ENCODE measurements at places on chromosomes 16 and 17. TPM values are rescaled to one million over a fixed set of nuclear protein-coding genes. Genes with fewer than 3 reads are reported as not detected.

FADS6 gene
- total RNA-seq, result not detected

ADAM11 gene
- 1.0 TPM for total RNA-seq

DNA sequence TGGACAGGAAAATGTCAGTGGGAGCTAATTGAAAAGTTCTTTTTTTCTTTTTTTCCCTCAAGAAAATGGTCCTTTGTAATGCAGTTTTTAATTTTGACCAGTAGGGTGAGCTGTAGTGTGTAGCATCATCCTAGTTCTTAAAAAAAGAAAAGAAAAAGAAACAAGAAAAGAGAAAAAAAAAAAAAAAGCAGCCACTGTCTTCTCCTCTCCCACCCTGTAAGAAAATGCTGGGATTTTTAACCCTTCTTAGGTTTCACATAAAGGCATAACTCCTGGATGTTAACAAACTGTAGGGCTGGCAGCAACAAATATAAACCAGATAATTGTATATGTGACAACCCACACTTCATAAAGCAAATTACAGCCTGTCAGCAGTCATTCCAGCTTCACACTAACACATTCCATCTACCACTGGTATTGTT, 78.1 kb downstream of the SKAP1 start:
- no peak for DNase-seq

DNA sequence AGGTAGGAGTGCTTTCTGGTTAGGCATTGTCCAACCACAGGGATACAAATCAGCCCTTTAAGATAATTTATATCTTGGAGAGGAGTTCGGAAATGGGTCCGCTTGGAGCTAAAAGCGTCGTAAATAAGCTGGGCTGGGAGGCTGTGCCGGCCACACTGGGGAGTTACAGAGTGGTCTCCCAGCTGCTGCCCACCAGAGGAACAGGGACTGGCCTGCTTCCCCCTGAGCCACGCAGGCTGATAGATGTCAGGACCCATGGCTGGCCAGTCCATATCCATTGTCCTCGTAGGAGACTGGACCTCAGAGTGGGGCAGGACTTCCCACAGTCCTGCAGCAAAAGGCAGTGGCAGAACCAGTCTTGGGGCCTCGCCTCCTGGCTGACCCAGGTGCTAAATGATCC, 12.6 kb upstream of the WSCD1 start:
- DNase-seq, result no peak

DNA sequence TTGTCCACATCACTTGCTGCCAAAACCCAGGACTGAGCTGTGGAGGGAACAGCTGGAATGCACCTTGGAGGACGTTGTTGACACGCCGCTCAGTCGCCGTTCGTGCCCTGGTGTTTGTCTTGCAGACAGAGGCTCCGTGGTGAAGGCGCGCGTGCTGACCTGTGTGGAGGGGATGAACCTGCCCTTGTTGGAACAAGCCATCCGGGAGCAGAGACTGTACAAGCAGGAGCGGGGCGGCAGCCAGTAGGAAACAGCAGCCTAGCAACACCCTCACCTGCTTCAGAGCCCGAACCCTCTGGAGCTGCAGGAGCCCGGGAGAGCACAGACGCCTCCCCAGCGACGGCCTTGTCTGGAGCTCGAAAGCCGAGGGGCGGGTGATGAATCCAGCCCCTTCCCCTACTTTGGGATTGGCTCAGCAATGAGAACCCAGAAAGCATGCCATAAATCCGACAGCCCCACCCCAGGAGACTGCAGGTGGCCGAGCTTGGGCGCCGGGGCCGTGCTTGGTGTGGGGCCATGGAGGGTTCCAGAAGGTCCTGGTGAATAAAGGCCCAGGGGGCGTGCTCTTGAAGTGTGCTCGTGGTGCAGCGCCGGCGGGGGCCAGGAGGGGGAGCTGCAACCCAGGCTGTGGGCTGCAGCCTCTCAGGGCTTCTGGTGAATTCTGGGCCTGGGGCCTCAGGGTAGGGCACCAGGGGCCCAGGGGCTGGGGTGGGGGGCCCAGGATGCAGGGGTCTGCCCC, 470 bp upstream of the CDK3 start:
- DNase-seq, result peak; percentile 86

DNA sequence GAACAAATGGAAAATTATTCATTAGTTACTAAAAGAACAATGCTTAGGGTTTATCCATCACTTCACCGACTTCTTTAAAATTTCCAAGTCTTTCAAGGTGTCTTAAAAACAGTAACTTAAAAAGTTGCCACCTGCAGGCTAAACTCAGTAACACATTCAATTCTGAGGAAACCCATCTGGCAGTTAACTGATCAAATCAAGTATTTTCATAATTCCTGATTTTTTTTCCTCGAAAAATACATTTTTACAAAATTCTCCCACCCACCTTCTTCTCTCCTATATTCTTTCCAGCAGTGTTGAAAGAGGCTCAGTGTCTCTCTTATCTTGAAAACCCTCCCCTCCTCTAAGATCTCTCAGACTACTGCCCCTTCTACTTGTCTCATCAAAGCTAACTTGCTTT, 29.9 kb downstream of the PARN start:
- DNase-seq, result no peak

BBS2 gene
- 66.0 TPM for total RNA-seq

DNA sequence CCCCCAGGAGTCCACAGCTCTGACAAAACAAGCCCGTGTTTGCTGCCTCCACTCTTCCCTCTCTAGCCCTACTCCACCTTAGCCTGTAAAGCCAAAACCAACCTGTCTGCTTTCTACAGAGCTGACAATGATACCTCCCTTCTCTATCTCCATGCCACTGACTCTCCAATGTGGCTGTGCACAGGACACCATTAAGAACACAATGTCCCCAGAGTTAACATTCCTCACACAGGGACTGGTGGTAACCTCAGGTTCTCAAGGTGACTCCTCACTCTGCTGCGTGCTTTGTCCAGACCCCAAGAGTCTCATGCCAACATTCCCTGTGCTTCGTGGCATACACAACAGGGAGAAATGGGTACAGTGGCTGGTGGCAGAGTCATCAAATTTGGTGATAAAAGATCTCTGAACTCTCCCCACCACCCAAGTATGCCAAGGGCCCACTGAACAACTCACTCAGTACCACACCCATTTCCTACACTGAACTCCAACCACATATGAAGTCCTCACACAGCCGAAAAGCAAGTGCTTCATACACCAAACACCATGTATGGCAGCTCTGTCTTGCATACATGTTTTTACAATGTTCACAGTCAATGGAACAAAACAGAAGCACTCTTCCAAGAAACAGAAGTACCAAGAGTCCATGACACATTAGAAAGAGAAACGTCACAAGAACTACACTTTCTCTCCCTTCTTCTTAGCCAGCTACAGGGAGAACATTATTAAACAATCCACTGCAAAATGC, 21.1 kb downstream of the CSNK2A2 start:
- no peak for DNase-seq

- DNase-seq, result no peak
Observed at GRCh38 chr17:38753071-38753506, 548 bp downstream of the PSMB3 start.

GRCh38 chr16:3022208-3022683, 1.5 kb downstream of the HCFC1R1 start:
- DNase-seq, result peak; percentile 96

MYH3 gene
- 3.2 TPM for total RNA-seq

DNA sequence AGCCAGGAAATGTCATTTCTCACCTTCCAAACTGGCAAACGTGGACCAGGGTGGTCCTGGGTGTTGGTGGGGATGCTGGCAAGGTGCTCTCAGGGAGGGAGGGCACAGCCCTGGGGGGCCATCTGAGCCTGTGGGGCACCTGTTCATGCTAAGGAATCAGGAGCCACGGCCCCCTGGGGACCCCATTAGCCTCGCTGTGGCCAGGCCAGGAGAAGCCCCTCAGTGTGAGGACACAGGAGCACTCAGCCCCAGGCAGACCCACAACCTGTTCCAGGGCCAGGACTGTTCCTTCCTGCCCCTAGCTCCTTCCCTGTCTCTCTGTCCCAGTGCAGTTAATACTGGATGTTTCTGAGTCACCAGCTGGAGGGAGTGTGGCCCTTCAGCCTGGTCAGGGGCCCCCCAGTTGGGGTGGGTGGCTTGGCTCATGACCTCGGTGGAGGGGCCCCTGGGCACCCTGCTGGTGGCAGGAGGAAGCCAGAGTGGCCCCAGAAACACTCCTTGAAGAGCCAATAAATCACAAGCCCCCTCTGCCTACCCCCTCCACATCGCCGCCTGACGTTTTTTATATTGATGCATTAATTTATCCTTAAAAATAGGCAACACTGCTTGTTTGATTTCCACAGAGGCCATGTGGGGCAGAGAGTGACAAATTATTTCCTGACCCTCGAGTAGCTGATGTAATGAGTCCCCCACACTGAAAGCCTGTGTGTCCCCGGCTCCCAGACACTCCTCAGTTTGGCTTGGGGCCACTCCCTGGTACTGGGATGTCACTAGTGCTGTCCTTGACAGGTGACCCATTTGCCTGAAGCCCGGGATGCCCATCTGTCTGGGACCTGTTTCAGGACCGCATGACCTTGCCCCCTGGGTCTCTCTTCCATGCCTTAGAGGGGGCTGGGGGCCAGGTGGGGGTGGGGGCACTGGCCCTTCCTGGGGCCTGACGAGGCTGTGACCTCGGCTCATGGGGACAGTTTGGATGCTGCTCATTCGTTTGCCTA, 22.3 kb downstream of the ACTG1 start:
- no peak for DNase-seq

SRCIN1 gene
- total RNA-seq, result not detected

GRCh38 chr17:32520104-32520701, 33.4 kb downstream of the CDK5R1 start:
- no peak for DNase-seq

DNA sequence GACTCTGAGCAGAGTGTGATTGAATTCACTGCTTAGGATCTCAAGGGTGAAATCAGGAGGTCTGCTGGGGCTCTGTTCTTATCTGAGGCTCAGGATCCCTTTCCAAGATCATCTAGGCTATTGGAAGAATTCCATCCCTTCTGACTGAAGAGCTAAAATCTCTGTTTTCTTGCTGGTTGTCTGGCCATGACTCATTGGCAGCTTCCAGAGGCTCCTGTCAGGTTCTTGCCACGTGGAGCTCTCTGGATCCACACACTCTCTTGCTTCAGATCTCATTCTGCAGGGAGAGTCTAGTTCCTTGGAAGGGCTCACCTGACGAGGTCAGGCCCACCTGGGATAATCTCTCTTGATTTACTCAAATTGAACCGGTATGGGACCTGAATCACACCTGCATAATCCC, 930.7 kb downstream of the CDH8 start:
- no peak for DNase-seq

CACNG4 gene
- total RNA-seq, result 5.6 TPM

- no peak for DNase-seq
Observed at GRCh38 chr17:16440901-16441629, 25.7 kb downstream of the TRPV2 start.

DNA sequence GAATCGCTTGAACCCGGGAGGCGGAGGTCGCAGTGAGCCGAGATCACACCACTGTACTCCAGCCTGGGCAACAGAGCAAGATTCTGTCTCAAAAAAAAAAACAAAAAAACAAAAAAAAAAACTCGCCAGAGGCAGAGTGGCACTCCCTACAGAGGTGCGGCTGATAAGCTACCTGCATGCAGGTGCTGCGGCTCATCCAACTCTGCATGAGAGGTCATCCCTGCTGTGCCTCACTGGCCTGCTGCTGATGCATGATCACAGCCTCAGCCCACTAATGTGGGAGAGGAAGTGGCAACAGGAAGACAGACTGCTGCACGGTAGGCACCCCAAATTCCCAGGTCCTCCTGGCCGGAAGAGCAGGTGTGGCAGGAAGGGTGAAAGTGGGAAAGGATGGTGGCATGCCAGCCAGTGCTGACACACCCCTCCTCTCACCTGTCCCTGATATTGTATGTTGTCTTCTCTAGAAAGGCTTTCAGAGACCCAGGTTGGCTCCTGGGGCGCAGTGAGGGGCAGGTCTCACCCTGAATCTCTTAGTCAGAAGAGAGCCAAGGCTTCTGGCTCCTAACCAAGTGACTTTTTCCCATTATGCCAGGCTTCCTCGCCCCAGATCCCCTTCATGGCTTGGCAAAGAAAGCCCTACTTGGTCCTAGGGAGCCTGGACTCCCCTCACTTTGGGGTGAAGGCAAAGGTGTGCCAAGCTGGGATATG, 11.8 kb downstream of the NXPH3 start:
- peak; percentile 40 for DNase-seq

GRCh38 chr17:72426948-72427760, 306.3 kb downstream of the SOX9 start:
- DNase-seq, result no peak

GRCh38 chr16:15506441-15506840, 72.1 kb downstream of the BMERB1 start:
- no peak for DNase-seq

VTN gene
- total RNA-seq, result 0.97 TPM

- DNase-seq, result no peak
Observed at GRCh38 chr16:56262148-56262547, 70.9 kb downstream of the GNAO1 start.

HMOX2 gene
- 47.3 TPM for total RNA-seq

GRCh38 chr16:84827131-84827574, 7.4 kb downstream of the CRISPLD2 start:
- no peak for DNase-seq

- DNase-seq, result no peak
Observed at GRCh38 chr16:21260870-21261791, 17.0 kb downstream of the CRYM start.

DPEP2 gene
- total RNA-seq, result not detected

CD300H gene
- not detected for total RNA-seq

C16orf86 gene
- total RNA-seq, result 2.8 TPM

- DNase-seq, result no peak
Observed at GRCh38 chr17:80045703-80046102, 9.3 kb downstream of the CCDC40 start.

DNA sequence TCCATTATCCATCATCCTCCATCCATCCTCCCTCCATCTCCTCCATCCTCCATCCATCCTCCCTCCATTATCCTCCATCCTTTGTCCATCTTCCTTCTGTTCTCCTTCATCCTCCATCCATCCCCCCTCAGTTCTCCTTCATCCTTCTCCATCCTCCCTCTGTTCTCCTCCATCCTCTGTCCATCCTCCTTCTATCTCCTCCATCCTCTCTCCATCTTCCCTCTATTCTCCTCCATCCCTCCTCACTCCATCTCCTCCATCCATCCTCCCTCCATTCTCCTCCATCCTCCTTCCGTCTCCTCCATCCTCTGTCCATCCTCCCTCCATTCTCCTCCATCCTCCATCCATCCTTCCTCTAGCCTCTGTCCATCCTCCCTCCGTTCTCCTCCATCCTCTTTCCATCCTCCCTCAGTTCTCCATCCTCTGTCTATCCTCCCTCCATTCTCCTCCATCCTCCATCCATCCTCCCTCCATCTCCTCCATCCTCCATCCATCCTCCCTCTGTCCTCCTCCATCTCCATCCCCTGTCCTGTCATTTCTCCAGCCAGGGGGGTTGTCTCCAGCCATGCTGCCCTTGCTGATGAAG, 143.7 kb downstream of the SDK2 start:
- DNase-seq, result no peak

- DNase-seq, result no peak
Observed at GRCh38 chr17:43679911-43680310, 18.2 kb upstream of the MEOX1 start.
